Stimulated activated CD4-positive, alpha-beta T cell treated with anti-CD3 and anti-CD28 coated beads, Interleukin-1b, Interleukin-23, amount 100 ng/mL, for 24 hours (primary cell): ENCODE measurements at places on chromosomes 13 and 19.

DNA sequence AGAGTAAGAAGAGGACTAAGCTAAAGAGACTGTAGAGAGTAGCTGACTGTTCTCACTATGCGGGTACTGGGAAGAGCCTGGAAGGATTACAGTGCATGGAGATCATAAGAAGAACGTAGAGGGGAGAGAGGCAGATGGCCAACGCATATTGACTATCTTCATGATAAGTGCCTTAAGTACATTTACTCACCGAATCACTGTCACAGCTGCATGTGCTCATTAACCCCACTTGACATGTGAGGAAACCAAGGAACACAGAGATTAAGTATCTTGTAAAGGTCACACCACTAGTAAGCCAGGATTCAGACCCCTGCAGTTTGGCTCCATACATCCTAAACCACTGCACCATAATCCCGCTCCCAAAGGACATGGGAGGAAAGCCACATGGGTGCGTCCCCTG lies 34.1 kb downstream of the SMAD9 start:
- DNase-seq: no peak

DNA sequence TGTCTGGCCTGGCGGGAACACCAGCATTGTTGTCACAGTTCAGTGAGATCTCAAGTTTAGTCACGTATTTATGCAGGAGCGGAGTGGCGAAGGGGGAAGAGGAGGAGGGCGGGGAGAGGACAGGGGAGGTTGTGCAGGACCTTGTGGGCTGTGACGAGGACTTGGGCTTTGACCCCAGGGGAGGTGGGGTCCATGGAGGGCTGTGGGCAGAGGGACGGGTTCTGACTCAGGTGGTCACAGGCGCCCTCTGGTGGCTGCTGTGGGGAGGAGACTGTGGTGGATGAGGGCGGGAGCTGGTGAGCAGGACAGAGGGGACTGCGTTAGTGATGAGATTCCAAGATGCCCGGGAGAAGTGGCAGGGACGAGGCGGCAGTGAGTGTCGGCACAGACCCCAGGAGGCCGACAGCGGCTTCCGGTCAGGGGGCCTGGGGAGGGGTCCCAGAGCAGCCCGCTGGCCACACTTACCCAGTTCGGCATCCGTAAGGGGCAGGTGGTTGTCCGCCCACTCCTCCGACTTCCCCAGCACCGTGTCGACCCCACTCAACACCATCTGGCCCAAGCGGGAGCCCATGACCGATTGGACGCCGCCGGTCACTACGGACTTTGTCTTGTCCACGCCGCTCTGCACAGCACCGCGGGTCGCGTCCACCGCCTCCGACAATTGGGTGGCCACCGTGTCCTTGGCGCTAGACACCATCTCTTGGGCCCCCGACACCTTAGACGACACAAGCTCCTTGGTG lies 15.7 kb downstream of the PLIN3 start:
- peak; percentile 58 for DNase-seq

GRCh38 chr19:35454663-35455062 lies 6.6 kb downstream of the FFAR2 start:
- DNase-seq: no peak

DNA sequence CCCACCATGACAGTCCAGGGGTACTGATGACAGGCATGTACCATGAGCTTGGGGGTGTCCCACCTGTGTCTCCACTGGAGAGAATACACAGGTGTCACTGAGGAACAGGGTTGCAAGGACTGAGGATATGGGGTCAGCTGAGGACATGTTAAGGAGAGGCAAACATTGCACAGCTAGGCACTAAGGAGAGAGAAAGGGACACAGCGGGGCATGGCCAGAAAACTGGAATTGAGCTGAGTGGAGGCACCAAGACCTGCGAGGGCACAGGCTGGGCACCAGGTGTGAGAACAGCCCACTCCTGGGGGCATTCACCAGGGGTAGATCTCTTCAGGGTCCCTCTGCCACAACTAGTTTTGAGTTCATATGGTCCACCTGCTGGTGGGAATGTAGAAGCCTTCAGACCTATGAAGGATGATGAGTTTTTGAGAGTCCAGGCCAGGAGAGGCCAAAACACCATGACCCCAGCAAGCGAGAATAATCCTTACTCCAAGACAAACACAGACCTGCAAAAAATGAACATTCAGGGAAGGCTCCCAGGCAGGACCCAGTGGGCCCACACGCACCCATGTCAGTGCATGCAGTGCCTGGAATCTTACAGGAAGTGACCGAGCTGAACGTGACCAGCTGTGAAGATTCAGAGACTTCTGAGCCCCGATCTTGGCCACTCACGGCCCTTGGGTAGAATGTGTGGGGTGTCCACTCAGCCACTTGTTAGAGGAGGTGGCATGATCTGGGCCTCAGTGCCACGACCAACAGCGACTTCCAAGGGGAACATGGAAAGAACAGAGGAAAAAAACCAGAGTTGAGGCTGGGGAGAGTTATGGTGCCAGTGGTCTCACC lies 1.4 kb upstream of the ZNF584 start:
- no peak for DNase-seq

DNA sequence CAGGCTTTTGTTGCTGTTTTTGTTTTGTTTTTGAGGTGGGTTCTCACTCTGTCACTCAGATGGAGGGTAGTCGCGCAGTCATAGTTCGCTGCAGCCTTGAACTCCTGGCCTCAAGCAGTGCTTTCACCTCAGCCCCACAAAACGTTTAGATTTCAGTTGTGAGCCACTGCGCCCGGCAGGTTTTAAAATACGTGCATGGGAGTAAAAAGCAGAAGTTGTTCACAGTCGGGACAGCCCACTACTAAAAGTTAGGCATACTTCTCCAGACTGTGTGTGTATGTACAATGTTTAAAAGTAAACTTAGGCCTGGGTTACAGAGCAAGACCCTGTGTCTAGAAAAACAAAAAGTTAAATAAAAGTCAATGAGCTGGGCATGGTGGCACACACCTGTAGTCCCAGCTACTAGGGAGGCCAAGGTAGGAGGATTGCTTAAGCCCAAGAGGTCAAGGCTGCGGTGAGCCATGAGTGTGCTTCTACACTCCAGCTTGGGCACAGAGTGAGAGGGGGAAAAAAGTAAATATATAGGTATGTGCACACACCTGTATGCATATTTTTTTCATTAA lies 6.1 kb downstream of the SAFB start:
- no peak for DNase-seq

- DNase-seq: no peak
Measured at GRCh38 chr13:24983094-24983493, 112.8 kb upstream of the PABPC3 start.

GRCh38 chr19:19285686-19286085 lies 12.6 kb upstream of the TM6SF2 start:
- DNase-seq: no peak

- peak; percentile 61 for DNase-seq
Measured at GRCh38 chr13:95404141-95404882, 103.1 kb upstream of the ABCC4 start.

DNA sequence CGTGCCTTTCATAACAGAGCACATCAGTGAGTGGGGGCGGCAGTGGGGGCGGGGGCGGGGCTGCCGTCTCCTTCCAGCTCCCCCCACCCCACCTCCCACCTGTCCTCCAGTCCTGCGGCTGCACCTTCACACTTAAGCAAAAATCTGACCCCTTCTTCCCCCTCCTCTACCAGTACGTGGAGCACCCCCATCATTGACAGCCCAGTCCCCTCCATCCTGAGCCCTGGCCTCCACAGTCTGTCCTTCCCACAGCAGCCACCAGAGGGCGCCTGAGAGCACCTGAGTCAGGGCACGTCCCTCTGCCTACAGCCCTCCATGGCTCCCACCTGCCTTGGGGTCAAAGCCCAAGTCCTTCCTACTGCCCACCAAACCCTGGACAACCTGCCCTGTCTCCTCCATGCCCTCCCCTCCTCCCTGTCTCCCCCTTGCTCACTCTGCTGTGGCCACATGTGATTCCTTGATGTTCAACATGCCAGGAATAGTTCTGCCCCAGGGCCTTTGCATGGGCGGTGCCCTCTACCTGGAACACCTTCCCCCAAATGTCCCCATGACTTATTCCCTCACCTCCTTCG lies 4.0 kb downstream of the EBI3 start:
- peak; percentile 58 for DNase-seq

DNA sequence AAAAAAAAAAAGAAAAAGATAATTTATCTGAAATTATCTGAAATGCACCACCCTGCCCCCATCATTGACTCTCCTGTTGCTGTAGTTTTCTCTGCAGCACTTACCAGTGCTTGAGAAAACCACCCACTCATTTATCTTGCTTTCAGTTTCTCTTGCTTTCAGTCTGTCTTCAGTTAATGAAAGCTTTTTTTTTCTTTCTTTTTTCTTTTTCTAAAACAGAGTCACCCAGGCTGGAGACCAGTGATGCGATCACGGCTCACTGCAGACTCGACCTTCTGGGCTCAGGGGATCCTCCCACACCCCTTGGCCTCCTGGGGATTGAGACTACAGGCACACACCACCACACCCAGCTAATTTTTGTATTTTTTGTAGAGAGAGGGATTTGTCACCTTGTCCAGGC lies 4.3 kb upstream of the ACP5 start:
- DNase-seq: no peak

GRCh38 chr13:112668924-112669323 lies 20.9 kb upstream of the ATP11A start:
- DNase-seq: no peak

DNA sequence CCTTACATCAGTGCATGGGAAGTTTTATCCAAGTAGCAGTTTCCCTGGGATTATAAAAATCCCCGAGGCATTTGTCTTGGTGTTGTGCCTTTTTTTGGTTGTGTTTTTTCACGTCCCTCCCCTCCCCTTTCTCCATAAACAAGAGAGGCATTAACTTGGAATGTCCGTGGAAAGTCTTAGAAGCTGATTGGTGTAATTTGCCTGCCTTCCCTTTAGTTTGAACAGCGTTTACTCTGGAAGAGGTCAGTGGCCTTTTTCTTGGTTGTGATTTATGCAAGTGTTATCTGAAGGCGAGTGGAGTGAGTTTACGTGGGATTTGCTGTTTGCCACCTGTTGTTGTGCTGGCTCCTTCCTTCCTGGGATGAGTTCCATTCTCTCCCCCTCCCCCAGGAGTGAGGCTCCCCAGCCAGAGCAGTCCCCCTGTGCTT lies 7.2 kb downstream of the ACTN4 start:
- no peak for DNase-seq

DNA sequence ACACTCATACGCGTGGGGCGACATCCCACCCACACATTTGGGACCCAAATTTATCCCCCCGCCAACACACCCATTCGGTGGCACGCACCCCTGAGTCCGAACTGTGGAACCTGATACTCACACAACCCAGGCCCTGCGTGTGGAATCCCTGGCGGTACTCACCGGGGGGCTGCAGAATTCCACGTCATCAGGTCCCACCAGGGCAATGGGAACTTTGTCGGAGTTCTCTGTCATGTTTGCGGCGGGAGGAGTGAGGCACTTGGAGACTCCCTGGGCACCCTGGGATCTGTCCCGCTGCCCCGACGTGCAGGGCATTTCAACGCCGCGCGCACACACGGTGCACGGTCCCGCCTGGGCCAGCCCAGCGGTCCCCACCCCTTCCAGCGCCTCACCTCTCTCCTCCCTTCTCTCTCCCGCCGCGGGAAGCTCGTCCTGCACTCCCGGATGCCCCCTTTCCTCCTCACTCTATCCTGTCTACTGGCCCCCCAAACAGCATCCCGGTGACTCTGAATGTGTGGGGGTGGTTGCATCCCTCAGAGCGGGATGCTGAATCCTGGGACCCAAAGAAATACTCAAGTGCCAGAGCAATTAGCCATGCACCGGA lies at the start of gene CNMD:
TSS of gene CNMD (minus strand) at position 353 of the 604 bp plus-strand sequence. CDS start at position 234, 119 bp downstream.
- DNase-seq: no peak

GRCh38 chr19:56111601-56112312 lies 9.3 kb downstream of the ZNF787 start:
- DNase-seq: peak; percentile 26

GRCh38 chr13:29081697-29082440 lies 261.7 kb downstream of the MTUS2 start:
- DNase-seq: no peak

DNA sequence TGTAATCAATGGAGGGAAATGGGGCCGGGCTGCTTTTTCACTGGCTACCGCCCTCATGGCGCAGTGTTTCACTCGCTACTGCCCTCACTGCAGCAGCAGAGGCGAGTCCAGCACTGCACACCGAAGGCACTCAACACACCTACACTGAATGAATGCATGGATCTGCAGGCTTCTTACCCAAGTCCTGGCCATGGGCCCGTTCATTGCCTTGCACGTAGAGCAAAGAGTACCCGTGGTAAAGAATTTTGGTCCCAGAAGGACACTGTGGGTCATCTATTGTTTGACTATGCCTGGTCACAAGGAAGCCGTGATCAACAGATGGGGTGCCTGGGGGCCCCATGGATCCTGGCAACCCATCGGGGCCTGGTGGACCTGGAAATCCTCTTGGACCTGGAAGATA lies 144.9 kb downstream of the COL4A1 start:
- DNase-seq: no peak

- DNase-seq: no peak
Measured at GRCh38 chr19:2922987-2923386, 21.8 kb downstream of the ZNF77 start.

DNA sequence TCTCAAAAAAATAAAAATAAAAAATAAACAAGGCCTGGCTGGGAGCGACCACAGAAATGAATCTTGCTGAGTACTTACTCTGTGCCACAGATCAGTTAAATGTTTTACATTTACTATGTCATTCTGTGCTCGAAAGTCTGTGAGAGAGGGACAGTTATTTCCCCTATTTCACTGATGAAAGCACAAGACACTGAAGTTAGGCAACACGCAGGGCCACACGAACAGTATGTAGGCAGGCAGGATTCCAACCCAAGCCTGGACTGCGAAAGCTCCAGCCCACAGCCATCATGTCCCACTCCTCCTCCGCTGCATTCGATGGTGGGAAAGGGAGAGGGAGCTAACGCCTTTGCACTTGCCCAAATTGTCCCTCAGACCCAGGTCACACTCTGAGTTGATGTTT lies 34.2 kb downstream of the RUBCNL start:
- DNase-seq: no peak

DNA sequence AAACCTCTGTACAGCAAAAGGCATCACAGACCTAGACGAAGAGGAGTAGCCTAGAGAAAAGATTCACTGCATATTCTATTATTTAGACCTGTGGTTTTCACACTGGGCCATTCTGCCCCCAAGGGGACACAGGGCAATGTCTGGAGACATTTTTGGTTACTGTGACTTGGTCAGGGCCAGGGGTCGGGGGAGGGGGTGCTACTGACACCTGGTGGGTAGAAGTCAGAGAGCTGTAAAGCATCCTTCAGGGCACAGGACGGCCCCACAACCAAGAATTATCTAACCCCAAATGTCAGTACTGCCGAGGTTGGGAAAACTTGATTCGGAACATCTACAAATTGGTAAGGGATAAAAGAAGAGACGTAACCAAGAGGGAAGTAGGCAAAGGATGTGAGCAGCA lies 11.3 kb downstream of the ELAVL1 start:
- no peak for DNase-seq

DNA sequence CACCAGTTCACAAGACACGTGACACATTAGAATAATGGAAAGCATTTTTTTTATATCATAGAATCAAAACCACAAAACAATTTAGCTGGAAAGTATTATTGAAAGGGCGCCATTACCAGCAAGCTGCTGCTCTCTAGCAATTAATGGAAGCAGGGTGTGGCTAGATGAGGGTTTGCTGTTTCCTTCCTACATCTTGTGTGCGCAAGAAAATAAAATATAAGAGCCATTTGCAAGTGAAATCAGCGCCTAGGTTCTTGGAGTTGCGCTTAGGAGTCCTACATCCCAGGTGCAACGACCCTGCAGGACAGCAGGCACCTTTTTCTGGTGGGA lies 140.9 kb downstream of the ZNF536 start:
- DNase-seq: no peak

- DNase-seq: no peak
Measured at GRCh38 chr13:28558567-28558966, 63.6 kb upstream of the FLT1 start.
